ENCODE measurements at places on chromosomes 2 and 18. TPM values are rescaled to one million over a fixed set of nuclear protein-coding genes. Genes with fewer than 3 reads are reported as not detected.

DNA sequence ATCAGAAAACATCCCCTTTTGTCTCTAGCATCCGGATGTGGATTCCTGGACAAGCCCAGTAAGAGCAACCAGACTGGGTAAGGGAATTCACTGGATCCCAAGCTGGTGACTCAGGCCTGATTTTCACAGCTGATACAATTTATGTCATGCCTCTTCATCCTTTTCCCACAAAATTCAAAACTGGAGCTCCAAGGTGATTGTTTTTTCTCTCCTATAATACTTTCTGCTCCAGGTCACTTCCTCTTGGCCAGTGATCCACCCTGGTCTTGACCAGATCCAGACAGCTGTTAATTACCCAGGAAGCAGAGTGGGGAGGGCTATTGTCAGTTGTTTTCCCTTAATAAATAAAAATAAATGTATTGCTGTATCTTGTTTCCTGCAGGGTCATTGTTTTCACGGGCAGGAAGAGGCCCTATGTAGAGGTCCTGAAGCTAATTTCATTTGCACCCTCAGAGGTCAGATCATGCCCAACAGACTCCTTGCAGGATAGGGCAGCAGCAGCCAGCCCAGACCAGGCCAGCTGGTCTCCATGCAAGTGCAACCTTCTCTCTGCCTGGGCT lies 57.6 kb downstream of the EVA1A start:
- no peaks in the 10 kb centered on the region for H3K36me3 ChIP-seq
- DNase-seq, result no peak
- no peak overlapping the region for H3K27ac ChIP-seq

Gene SERPINB4
- not detected for polyA plus RNA-seq

GRCh38 chr2:120367649-120368048 lies 21.7 kb downstream of the INHBB start:
- H3K27me3 ChIP-seq, result no peaks in the 10 kb centered on the region
- H3K27ac ChIP-seq, result no peak overlapping the region
- no peak for DNase-seq
- no peaks in the 10 kb centered on the region for H3K36me3 ChIP-seq

Gene ATG9A
- 42.7 TPM for polyA plus RNA-seq

DNA sequence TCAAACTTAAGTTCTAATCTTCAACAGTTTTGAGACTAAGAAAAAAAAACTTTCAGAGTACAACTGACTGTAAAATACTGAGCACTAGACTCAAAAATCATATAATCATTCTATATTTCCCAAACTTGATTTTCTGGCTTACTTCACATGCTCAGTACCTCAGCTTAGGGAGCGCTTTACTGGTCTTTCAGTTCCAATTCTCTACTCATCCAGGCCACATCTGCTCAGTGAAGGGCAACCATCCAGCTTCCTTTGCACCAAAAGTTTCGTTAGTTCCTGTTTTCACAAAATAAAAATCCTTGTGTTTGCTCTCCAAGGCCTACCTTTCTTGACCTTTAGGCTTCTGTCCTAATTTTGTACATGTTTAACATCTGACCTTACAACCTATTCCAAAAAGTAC lies 287.6 kb upstream of the LRRTM1 start:
- H3K27ac ChIP-seq, result no peak overlapping the region
- DNase-seq, result no peak
- H3K27me3 ChIP-seq, result no peaks in the 10 kb centered on the region
- H3K4me1 ChIP-seq, result no peaks in the 10 kb centered on the region
- no peaks in the 10 kb centered on the region for H3K36me3 ChIP-seq

Gene LRRC30
- not detected for polyA plus RNA-seq

DNA sequence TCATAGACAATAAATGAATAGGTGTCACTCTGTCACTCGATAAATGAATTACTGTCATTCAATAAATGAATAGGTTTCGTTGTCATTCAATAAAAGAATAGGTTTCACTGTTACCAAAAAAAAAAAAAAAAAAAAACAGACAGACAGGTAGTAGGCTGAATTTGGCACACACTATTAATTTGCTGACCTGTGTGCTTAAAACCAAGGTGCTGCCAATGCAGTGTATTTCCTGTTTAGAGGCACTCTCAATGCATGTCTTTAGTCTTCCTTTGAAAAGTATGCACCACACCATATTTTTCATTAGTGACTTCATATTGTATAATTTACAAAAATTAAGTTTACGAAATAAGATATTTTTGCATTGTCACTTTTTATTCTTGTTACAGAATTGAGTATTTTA lies 16.2 kb downstream of the ANKRD62 start:
- no peak overlapping the region for H3K4me3 ChIP-seq
- no peaks in the 10 kb centered on the region for H3K36me3 ChIP-seq
- H3K4me1 ChIP-seq, result no peaks in the 10 kb centered on the region
- no peak overlapping the region for H3K27ac ChIP-seq
- H3K27me3 ChIP-seq, result no peaks in the 10 kb centered on the region
- DNase-seq, result no peak

DNA sequence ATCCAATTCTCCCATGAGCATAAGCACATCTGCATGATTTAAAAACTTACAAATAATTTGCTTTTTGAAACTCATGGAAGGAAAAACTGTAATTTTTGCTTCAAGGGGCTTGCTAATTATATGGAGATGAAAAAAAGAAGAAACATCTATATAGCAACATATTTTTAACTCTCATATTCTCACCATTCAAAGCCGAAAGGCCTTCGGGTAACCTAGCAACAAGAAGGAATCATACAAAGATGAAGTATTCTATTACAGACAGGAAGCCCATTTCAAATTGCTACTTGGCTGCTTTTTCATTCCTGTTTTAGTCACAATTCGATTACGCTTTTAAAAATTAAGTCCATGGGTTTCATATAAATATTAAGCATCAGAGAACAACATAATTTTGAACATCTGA lies 39.2 kb upstream of the RNU4ATAC start:
- no peak for DNase-seq
- H3K4me3 ChIP-seq, result no peak overlapping the region
- no peak overlapping the region for H3K27ac ChIP-seq
- no peaks in the 10 kb centered on the region for H3K4me1 ChIP-seq

Gene ZBTB7C
- not detected for polyA plus RNA-seq

GRCh38 chr18:65235966-65236624 lies 514.7 kb upstream of the CDH7 start:
- no peaks in the 10 kb centered on the region for H3K4me1 ChIP-seq
- H3K27me3 ChIP-seq, result no peaks in the 10 kb centered on the region
- H3K4me3 ChIP-seq, result no peak overlapping the region
- H3K36me3 ChIP-seq, result no peaks in the 10 kb centered on the region

GRCh38 chr2:125747165-125747425 lies 908.9 kb upstream of the GYPC start:
- H3K4me3 ChIP-seq, result no peak overlapping the region
- no peaks in the 10 kb centered on the region for H3K27me3 ChIP-seq
- no peak for DNase-seq
- H3K36me3 ChIP-seq, result no peaks in the 10 kb centered on the region
- H3K27ac ChIP-seq, result no peak overlapping the region

Gene FOXD4L1
- polyA plus RNA-seq, result 0.12 TPM

- no peak overlapping the region for H3K27ac ChIP-seq
- no peak overlapping the region for H3K4me3 ChIP-seq
- H3K36me3 ChIP-seq, result no peaks in the 10 kb centered on the region
- peaks cover 12% of the 10 kb centered on the region for H3K27me3 ChIP-seq
- no peak for DNase-seq
Observed at GRCh38 chr2:128717758-128718710, 399.4 kb upstream of the HS6ST1 start.

Gene ASXL2
- 7.6 TPM for polyA plus RNA-seq

Gene SPP2
- polyA plus RNA-seq, result not detected

DNA sequence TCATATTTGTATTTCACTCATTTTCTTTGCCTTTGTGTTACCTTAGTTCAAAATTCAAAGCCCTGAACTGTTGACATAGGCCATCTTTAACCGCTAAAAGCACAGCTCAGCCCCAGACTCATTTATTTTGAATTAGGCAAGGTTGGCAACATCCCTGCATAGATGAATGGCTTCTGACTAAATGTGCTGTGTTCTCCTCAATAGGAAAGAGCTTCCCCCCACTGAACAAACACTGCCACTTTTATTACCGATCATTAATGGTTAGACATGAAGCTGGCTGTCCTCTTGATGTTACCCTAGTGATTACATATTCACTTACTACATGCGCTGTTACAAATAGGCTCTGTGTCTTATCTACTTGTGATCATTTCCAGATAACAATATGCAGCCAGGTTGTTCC lies 170.7 kb downstream of the ADCYAP1 start:
- H3K27me3 ChIP-seq, result no peaks in the 10 kb centered on the region
- H3K4me3 ChIP-seq, result no peak overlapping the region
- H3K27ac ChIP-seq, result no peak overlapping the region
- H3K4me1 ChIP-seq, result no peaks in the 10 kb centered on the region
- no peak for DNase-seq

DNA sequence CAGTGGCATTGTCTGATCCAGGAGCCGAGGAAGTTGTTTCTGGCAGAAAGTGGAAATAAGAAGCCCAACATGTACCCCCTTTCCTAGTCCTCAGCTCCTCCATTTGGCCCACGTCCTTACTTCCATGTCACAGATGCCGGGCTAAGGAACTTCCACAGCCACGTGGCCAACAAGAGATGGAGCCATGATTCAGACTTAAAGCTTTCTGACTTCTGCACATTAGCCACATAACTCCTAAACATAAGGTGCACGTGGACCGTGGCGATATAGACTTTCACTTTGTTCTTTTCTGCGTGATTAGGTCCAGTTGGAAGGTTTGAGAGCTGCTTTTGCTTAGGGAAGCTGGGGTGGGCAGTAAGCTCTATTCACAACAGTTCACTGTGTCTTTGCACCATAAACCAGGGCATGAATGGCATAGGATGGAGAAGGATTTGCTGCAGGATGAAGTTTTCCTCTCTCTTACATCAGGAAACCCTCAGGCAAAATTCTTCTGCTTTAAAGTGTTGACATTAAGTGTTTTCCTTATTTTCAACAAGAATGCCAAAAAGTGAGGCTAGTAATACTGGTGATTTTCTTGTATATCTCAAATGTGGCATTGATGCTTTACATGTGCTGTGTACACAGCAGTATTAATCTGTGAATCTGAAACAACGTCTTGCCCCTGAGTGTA lies 61.2 kb upstream of the RBM44 start:
- H3K4me3 ChIP-seq, result no peak overlapping the region
- peaks cover 2% of the 10 kb centered on the region for H3K4me1 ChIP-seq
- no peak for DNase-seq
- no peak overlapping the region for H3K27ac ChIP-seq
- H3K27me3 ChIP-seq, result no peaks in the 10 kb centered on the region

GRCh38 chr18:9700261-9700796 lies 7.8 kb upstream of the RAB31 start:
- H3K4me1 ChIP-seq, result peaks cover 10% of the 10 kb centered on the region
- no peak for DNase-seq
- no peaks in the 10 kb centered on the region for H3K27me3 ChIP-seq
- no peaks in the 10 kb centered on the region for H3K36me3 ChIP-seq

GRCh38 chr18:36078751-36079529 lies 11.6 kb upstream of the RPRD1A start:
- H3K27ac ChIP-seq, result no peak overlapping the region
- H3K4me3 ChIP-seq, result no peak overlapping the region
- DNase-seq, result no peak
- H3K27me3 ChIP-seq, result no peaks in the 10 kb centered on the region
- no peaks in the 10 kb centered on the region for H3K36me3 ChIP-seq

GRCh38 chr2:38934742-38935141 lies 45.1 kb downstream of the ARHGEF33 start:
- no peak overlapping the region for H3K27ac ChIP-seq
- H3K4me3 ChIP-seq, result no peak overlapping the region
- H3K27me3 ChIP-seq, result no peaks in the 10 kb centered on the region
- H3K4me1 ChIP-seq, result no peaks in the 10 kb centered on the region
- no peaks in the 10 kb centered on the region for H3K36me3 ChIP-seq

DNA sequence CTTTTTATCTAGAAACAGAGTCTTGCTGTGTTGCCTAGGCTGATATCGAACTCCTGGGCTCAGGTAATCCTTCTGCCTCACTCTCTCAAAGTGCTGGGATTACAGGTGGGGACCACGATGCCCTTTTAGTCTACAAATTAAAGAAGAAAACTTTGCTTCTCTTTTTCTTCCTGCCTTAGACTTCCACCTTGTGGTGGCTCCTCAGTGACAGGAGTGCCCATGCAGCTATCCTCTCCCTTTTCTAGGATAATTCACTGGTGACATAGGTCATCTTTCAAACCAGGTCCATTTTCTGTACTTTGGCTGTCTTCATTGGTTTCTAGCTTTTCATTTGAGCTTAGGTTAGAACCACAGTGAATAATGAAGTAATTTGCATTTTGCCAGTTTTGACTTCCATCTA lies 13.6 kb downstream of the DCAF17 start:
- no peak overlapping the region for H3K4me3 ChIP-seq
- peaks cover 2% of the 10 kb centered on the region for H3K36me3 ChIP-seq
- H3K27ac ChIP-seq, result no peak overlapping the region
- no peaks in the 10 kb centered on the region for H3K27me3 ChIP-seq
- H3K4me1 ChIP-seq, result no peaks in the 10 kb centered on the region
- peak; percentile 19 for DNase-seq

Gene TUBA3E
- polyA plus RNA-seq, result not detected

GRCh38 chr2:19301706-19302105 lies 56.7 kb downstream of the OSR1 start:
- DNase-seq, result no peak
- H3K36me3 ChIP-seq, result no peaks in the 10 kb centered on the region
- H3K27ac ChIP-seq, result no peak overlapping the region
- no peak overlapping the region for H3K4me3 ChIP-seq
- H3K4me1 ChIP-seq, result no peaks in the 10 kb centered on the region

Gene COLEC12
- not detected for polyA plus RNA-seq

DNA sequence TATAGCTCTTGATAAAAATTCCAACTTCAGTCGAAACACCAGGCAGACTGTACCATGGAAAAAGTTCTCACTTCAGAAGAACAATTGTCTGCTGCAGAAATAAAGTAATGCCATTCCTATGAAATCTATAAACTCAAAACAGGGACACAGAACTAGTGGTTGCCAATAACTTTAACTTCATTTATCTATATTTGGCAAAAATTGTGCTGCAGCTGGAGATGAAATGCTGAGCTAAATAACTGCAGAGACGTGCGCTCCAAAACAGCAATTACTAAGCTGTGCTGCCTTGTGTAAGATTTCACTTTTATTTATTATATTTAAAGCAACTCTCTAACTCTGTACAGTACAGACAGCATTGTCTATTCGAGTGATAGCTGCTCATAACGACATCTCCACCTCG lies 540.1 kb upstream of the ID2 start:
- no peak overlapping the region for H3K27ac ChIP-seq
- H3K4me1 ChIP-seq, result no peaks in the 10 kb centered on the region
- no peak overlapping the region for H3K4me3 ChIP-seq
- no peaks in the 10 kb centered on the region for H3K27me3 ChIP-seq

- peaks cover 54% of the 10 kb centered on the region for H3K4me1 ChIP-seq
- H3K4me3 ChIP-seq, result no peak overlapping the region
- no peak overlapping the region for H3K27ac ChIP-seq
- H3K27me3 ChIP-seq, result no peaks in the 10 kb centered on the region
Observed at GRCh38 chr2:97966545-97967215, 29.1 kb downstream of the TMEM131 start.

GRCh38 chr2:23617811-23618215 lies 232.8 kb downstream of the KLHL29 start:
- H3K4me1 ChIP-seq, result no peaks in the 10 kb centered on the region
- H3K27me3 ChIP-seq, result peaks cover 3% of the 10 kb centered on the region
- H3K36me3 ChIP-seq, result no peaks in the 10 kb centered on the region
- DNase-seq, result no peak
- H3K27ac ChIP-seq, result no peak overlapping the region

Gene ERCC3
- 74.4 TPM for polyA plus RNA-seq
